MCF 10A (cell line): ENCODE measurements at places on chromosomes 16 and 17. TPM values are rescaled to one million over a fixed set of nuclear protein-coding genes. Genes with fewer than 3 reads are reported as not detected.

Gene OGFOD1
- total RNA-seq: 68.5 and 72.5 TPM in 2 replicates

Gene NRN1L
- total RNA-seq: 0.81 TPM in 1 of 2 replicates, not detected in the other

Gene ZNF778
- total RNA-seq: 13.5 and 15.8 TPM in 2 replicates

Gene TBC1D3H
- not detected in 2 replicates for total RNA-seq

Gene SLC38A8
- total RNA-seq: not detected in 2 replicates

Gene CDRT4
- 11.3 and 19.6 TPM in 2 replicates for total RNA-seq

Gene SPATA20
- total RNA-seq: 35.3 and 39.4 TPM in 2 replicates

Gene GNG13
- total RNA-seq: not detected in 2 replicates

Gene NPIPB13
- 11.6 and 15.3 TPM in 2 replicates for total RNA-seq
